CD4-positive, alpha-beta T cell treated with Interleukin-12 subunit alpha and Interleukin-12 subunit beta, for 1 hour (primary cell): ENCODE measurements at places on chromosomes 4 and X.
A peak's percentile ranks its signal among the peaks of the same experiment; 100 is the strongest.

GRCh38 chrX:94435799-94436198 lies 761.8 kb downstream of the FAM133A start:
- no peak for DNase-seq

DNA sequence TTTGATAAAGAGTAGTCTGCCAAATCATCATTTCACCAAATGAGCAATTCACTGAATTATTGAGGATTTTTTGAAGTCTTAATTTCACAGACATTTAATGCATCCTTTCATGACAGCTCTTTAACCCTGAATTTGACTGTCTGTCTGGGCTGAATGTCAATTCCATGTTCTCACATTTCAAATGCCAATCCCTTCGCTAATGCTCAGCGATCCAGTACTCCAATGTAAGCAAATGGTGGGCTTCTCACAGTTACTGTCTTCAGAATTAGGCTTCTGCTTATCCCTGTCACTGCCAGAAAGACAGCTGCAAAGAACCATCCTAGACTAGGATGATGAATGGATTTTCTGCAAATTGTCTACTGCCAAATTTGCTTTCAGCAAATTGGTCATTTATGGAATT lies 36.2 kb upstream of the USP38 start:
- no peak for DNase-seq

DNA sequence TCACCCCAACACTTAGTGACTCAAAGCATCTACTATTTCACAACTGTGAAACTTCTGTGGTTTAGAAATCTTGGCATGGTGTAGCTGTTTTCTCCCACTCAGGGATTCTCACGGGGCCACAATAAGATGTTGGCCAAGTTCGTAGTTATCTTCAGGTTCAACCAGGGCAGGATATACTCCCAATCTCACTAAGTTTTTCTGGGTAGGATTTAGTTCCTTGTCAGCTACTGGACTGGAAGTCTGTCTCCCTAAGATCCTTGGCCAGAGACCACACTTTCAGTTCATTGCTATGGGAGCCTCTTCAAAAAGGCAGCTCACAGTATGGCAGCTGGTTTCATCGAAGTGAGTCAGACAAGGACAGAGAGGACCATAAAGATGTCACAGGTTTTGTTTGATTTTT lies 111.7 kb upstream of the PDHA2 start:
- no peak for DNase-seq

GRCh38 chrX:120768681-120769080 lies 107.0 kb downstream of the CT47B1 start:
- DNase-seq: no peak

DNA sequence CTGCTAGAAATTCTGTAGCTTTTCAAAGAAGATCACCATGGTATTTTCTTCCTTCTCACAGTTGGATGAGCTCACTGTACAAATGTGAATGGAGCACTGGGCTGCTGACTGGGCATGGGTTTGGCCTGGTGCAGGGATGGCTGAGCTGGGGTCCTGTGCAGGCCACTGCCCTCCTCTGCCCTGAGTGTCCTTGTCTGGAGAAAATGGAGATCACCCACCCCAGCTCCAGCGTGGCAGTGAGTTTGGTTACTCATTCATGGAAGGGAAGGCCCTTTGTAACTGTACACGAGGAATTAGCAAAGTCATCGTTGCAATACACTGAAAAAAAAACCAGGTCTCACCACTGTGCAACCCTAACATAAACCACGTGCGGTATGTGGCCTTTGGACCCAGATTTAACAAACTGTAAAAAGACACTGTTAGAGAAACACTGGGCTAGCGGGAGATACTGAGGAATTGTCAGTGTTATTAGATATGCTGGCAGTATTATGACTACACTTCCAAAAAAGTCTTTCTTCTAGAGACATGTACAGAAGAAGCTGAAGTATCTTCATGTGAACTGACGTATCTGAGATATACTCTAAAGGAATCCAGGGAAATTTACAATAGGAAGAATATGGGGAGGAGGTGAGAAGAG lies 16.1 kb upstream of the TBC1D14 start:
- no peak for DNase-seq

DNA sequence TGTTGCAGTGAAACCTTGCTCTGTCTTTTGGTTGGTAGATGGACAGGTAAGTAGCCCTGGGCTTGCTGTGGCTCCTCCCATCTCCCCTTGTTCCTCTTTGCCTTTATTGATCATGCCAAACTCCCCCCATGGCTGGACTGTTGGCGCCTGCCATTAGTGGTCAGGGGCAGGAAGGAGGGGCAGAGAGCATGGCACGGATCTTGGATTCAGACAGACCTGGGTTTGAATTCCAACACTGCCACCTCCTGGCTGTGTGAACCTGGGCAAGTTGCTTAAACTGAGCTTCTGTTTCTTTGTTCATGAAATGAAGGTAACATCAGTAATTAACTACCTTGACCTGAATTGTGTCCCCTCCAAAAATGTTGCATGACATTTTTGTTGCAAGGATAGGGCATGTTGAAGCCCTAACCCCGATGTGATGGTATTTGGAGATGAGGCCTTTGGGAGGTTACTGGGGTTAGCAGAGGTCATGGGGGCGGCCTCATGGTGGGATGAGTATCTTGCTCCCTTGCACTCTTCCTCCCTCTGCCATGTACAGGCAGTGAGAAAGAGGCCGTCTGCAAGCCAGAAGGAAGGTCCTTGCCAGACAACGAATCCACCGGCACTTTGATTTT lies 6.0 kb downstream of the SLC2A9 start:
- peak; percentile 13 for DNase-seq

GRCh38 chrX:333611-334311 lies 15.2 kb upstream of the GTPBP6 start:
- DNase-seq: no peak

- no peak for DNase-seq
Observed at GRCh38 chr4:110442309-110442708, 33.6 kb upstream of the ENPEP start.

DNA sequence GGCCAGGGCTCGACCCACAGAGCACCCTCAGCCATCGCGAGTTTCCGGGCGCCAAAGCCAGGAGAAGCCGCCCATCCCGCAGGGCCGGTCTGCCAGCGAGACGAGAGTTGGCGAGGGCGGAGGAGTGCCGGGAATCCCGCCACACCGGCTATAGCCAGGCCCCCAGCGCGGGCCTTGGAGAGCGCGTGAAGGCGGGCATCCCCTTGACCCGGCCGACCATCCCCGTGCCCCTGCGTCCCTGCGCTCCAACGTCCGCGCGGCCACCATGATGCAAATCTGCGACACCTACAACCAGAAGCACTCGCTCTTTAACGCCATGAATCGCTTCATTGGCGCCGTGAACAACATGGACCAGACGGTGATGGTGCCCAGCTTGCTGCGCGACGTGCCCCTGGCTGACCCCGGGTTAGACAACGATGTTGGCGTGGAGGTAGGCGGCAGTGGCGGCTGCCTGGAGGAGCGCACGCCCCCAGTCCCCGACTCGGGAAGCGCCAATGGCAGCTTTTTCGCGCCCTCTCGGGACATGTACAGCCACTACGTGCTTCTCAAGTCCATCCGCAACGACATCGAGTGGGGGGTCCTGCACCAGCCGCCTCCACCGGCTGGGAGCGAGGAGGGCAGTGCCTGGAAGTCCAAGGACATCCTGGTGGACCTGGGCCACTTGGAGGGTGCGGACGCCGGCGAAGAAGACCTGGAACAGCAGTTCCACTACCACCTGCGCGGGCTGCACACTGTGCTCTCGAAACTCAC lies 3.6 kb downstream of the MID1IP1 start:
- no peak for DNase-seq

- DNase-seq: peak; percentile 62
Observed at GRCh38 chr4:128782076-128782715, 27.3 kb upstream of the JADE1 start.

DNA sequence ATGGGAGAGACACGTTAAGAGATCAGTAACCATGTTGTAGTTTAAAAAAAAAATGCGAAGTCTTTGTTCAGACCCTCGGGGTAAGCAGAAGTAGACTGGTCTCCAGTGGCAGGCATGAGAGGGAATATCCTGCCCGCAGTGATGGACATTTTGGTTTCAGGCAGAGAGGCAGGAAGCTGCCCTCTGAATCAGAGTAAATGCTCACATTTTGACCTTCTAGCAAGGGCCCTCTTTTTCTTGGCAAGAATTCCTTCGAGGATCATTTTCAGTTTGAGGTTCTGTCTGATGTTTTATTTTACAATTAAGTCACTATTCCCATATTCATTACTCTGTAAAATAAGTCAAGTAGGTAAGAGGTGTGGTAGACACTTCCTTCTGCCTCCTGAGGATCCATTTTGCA lies 28.4 kb downstream of the SORBS2 start:
- no peak for DNase-seq

DNA sequence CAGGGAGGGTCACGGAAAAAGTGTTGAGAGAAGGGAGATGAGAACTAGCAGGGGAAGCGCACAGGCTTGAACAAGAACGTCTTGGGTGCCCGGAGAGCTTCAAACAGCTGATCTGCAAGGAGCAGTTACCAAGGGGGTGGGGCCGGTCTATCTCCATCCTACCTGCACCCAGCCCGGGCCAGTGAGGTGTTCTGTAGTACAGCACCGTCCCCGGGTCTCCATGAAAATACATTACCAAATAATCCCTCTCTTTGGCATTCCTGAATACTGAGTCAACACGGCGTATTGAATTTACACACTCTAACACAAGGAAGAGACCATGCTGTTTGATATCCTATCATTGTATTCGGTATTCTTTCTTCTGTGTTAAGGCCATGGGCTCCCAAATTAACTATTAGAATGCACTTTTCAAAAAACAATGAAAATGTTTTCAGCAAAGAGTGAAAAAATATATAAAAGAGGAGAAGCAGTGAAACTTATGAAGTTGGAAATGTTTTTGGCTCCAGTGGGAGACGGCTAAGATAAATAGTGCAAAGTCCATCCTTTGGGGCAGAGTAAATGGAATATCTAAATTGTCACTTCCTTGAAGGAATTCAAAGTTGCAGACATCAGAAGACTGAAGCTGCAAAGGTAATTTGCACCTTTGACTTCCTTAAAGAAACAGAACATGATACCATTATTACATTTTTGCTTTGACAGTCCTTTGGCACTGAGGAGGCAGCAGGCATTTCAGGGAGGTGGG lies 90.3 kb downstream of the DHRSX start:
- DNase-seq: no peak

DNA sequence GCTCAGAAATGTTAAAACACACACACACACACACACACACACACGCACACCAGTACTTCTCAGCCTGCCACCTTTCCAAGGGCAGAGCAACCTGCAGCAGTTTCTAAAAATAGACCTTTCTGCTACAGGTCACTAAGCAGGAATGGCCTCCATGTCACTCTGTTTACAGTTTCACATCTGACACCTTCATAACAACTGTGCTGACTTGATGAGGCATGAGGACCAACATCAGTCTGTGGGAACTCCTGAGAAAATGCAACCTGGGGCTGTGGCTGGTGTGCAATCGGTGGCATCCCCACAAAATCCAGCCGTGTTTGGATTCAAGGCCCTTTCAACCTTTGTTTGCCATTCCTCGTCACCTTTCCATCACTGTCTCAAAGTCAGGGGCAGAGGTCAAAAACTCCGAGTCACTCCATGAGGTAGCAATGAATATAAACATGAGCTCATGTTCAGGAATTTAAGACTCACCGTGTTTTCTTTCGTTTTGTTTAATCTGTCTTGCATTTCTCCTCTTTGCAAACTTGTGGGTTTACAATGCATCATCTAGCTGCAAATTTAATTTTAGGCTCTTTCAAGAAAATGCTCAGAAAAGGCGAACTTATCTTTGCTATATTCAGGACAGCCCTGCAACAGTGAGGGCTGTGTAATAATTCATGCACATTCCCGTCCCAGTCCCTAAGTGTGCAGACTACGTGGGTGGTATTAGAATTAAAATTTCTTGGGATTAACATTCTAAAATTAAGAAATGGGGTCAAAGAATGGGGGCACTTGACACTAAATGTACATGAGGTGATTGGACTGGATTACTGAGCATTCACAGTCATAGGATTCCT lies 135.3 kb downstream of the SHROOM3 start:
- no peak for DNase-seq

- no peak for DNase-seq
Observed at GRCh38 chr4:9769321-9769720, 12.1 kb upstream of the DRD5 start.

DNA sequence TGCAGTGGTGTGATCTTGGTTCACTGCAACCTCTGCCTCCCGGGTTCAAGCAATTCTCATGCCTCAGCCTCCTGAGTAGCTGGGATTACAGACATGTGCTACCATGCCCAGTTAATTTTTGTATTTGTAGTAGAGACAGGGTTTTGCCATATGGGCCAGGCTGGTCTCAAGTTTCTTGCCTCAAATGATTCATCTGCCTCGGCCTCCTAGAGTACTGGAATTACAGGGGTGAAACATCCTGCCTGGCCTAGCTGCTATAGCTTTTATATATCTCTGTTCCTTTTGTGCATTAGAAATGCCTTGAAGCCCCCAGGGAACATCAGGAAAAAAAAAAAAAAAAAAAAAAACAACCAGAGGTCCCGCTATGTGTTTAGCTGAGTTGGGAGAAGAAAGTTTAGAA lies 34.8 kb downstream of the UBE2K start:
- DNase-seq: no peak

- no peak for DNase-seq
Observed at GRCh38 chrX:27463187-27463586, at the start of gene PPP4R3C. TSS of gene PPP4R3C (minus strand) at chrX:27463341. CDS start at chrX:27463296, 45 bp downstream.

- no peak for DNase-seq
Observed at GRCh38 chr4:73765296-73765695, 24.9 kb downstream of the CXCL8 start.

- DNase-seq: no peak
Observed at GRCh38 chr4:71123951-71124350, 130.5 kb downstream of the DCK start.
